ENCODE measurements at places on chromosomes 6 and 20.
A peak's percentile ranks its signal among the peaks of the same experiment; 100 is the strongest.

- DNase-seq = no peak
Observed at GRCh38 chr6:129597023-129597713, 112.8 kb downstream of the ARHGAP18 start.

GRCh38 chr6:170344631-170345576, 38.3 kb downstream of the FAM120B start:
- no peak for DNase-seq

- DNase-seq = no peak
Observed at GRCh38 chr6:168025831-168026710, 28.6 kb downstream of the KIF25 start.

GRCh38 chr20:53656293-53657202, 62.9 kb upstream of the ZNF217 start:
- no peak for DNase-seq

DNA sequence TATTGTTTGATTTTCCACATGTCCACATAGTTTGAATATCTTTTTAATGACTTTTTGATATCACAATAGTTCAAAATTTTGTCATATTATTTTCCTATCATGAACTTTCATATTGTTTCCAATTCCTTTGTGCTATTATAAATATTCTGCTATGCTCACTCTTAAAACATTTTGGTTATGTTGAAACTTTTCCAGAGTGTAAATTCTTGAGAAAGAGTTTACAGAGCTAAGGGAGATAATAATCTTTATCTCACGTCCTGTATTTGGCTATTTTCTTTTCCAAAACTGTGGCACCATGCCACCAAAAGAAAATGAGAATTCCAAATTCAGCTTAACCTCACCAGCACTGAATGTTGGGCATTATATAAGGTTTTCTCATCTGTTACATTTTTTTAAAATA, 210.9 kb downstream of the TFAP2B start:
- no peak for DNase-seq

DNA sequence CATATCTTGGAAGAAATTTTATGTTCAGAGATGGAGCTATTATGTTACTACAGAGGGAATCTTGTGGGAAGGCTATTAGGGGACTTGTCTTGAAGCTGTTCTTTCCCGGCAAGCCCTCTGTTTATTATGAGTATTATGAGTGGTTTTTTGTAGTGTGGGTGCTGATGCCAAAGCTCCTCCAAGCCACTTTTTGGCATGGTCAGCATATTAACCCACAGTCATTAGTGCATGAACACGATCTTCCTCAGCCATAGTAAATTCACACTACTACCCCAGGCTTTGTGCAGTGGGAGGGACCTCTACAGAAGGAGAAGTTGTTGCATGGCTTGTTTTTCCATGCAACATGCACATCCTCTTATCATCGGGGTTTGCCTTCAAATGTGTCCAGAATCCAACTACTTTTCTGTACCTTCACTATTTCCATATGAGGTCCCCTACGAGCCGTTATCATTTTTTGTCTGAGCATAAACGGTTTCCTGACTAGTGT, 6.5 kb upstream of the BMP6 start:
- DNase-seq = no peak

- no peak for DNase-seq
Observed at GRCh38 chr6:134211297-134211696, 106.6 kb downstream of the SGK1 start.

DNA sequence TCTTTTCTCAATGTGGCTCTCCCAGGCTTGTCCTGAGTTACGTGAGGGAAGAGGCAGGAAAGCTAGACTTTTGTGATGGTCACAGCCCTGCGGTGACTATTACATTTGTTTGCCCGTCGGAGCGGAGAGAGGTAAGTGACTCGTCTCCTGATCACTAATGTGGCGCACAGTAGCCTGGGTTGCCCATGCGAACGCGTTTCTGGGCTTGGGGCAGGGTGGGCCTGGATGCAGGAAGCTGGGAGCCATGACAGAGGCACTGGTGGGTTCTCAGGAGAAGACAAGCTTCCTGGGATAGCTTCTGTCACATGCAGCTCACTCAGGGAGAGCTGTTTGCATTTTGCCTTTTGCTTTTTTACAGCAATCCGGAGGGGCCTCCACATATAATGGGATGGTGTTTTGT, 60.6 kb downstream of the IGF2R start:
- no peak for DNase-seq

DNA sequence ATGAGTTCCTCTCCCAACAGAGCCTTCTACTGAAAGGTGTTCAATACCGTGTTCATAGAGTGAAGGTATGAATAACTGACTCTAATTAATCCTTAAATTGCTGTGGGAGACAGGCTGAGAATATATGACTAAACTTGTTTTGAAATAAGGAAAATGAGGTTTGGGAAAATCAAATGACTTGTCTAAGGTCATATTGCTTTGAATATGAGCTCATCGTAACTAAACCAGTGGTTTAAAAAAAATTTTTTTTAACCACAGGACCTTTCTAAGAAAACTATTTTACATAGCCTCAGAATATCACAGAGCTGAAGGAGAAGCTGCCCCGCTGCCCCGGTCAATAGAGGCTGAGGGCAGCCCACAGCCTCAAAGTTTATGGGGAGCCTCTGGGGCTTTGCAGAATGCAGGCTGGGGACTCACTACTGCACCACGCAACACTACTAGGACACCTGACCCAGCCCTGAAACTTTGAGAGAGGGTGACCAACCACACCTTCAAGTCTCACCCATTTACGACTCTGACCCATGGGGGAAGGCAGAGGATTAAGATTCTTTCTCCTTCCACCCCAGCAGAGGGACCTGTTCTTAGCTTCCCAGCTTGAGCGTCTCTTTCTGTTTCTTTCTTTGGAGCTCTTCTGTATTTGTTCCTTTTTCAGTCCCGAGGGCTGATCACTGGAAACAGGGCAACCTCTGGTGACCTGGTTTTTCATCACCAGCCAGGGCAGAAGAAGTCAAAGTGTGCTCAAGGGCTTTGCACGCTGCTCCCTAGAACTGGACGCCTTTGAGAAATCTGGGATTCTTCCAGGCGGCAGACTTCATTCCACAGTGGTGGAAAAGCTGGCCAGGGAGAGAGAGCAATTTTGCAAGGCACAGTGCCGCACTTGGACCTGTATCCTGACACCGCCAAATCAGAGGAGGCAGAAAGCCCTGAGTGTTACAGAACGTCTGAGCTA, 220.2 kb downstream of the ATXN1 start:
- DNase-seq = no peak

GRCh38 chr6:120894077-120894476, 440.2 kb downstream of the TBC1D32 start:
- DNase-seq = no peak

GRCh38 chr6:37648465-37649330, 49.0 kb downstream of the MDGA1 start:
- DNase-seq = no peak

GRCh38 chr6:131936156-131936555, 15.0 kb downstream of the CCN2 start:
- no peak for DNase-seq

GRCh38 chr6:80338201-80338836, 231.8 kb downstream of the BCKDHB start:
- peak; percentile 60 for DNase-seq

GRCh38 chr6:135519348-135519747, 21.8 kb upstream of the AHI1 start:
- no peak for DNase-seq

DNA sequence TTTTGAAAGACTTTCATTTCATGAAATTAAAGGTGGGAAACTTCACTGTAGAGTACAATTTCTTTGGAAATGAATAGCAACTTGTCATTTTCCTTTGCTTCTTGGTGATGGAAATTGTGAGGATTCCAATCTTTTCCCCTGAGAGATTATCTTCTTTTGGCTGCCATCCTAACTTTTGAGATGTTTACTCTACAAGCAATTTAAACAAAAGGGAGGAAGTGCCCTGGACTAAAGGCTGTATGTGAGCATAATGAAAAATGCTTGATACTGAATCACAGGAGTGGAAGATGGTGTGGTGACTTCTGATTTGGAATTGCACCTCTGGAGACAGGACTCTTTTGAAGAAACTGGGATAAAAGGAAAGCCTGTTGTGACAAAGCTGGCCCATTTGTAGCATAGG, 43.1 kb upstream of the JAG1 start:
- no peak for DNase-seq

GRCh38 chr20:9413001-9413400, 101.4 kb upstream of the LAMP5 start:
- DNase-seq = no peak

- DNase-seq = no peak
Observed at GRCh38 chr20:10648651-10649050, 25.1 kb downstream of the JAG1 start.

DNA sequence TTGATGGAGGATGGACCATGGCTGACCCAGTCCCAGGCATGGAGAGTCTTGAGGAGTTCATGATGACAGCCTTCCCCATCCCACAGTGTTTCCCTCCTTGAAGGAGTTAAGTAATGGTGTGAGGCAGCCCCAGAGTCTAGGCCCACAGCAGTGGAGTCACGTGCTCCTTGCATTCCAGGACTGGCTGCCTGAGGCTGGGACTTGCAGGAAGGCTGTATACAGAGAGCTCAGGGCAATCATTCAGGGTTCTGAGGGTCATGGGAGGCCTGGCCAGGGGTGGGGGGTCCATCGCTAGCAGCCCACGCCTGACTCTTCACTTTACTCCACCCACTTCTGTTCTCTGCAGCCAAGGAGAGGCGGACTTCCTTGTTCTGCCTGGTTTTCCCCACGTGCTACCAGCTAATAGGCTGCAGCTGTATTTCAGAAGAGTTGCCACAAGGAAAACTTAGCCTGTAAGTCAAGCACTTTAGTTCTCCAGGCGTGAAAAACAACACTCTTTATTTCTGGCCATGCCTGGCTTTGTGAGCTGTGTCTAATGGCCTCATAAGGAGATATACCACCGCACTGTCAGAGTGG, 272.5 kb downstream of the DHX35 start:
- no peak for DNase-seq

DNA sequence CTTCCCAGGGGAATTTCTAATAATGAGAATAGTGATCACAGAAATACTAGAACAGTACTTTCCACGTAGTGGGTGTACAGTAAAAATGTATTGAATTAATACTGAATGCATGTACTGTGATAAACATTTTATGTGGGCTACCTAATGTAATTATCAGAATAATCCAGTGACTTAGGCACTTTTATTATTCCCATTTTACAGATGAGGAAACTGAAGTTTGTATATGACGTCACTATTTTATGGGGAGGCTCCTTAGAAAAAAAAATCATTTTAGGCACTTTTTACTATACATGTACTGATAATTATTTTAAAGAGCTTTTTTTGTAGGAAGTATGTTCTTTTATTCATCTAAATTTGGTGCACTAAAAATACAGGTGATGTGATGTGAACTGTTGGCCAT, 275.6 kb upstream of the TAB2 start:
- no peak for DNase-seq

DNA sequence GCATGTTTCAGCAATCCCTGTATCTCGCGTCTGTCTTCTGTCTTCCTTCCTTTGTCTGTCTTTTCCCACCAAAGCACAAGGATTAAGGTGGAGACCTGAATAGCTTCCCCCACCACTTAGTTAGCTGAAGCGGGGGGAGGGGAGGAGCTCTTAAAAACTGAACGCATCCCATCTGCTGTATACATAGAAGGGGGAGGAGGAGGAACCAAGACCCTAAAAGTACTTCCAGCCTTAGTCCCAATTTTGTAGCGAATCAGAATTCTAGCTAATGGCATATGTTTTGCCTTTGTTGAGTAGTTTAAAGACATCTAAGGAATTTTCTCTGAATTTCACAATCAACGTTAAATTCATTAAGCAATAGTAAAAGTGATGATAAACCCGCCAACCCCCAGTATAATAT, 47.9 kb downstream of the GNAS start:
- no peak for DNase-seq

DNA sequence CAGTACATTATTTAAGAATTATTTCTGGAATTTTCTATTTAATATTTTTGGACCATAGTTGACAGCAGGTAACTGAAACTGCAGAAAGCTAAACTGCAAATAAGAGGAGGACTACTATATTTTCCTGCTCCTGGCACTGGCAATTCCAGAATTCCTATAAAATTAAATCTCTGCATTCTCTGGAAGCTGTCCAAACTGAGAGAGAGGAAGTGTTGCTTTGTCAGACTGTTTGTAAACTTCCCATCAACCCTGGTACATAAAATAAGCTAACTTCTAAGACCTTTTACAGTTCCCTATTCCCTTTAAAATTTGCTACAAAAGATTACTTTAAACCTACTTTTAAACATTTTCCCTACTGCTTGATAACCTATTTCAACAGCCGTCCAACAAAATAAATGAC, 196.1 kb upstream of the RUNX2 start:
- no peak for DNase-seq

DNA sequence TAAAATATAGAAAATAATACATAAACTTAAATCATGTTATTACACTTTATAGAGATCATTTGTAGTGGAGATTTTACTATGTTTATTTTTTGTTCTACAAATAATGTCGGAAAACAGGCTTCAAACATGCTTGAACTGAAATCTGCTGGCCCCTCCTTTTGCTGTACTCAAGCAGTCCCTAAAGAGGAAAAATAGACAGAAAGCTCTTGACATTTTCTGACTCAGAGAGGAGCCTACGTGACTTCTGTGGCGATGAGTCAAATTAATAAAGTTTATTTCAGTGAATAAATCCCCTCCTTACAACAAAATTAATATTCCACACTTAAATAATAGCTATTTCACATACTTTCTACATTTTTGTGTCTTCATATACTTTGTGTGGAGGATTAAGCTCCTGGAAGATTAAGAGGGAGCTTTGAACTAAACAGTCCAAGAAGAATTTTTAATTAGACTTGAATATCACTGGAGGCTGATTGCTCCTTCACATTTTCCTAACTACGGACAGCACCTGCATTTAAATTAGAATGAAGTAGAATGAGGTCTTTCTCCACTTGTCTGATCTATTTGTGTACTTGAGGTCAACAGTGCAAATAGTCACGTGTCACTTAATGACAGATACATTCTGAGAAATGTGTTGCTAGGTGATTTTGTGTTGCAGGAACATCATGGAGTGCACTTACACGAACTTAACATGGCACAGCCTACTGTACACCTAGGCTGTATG, 1.7 kb upstream of the TREM1 start:
- DNase-seq = no peak

GRCh38 chr20:6562111-6562510, 205.4 kb upstream of the BMP2 start:
- no peak for DNase-seq

DNA sequence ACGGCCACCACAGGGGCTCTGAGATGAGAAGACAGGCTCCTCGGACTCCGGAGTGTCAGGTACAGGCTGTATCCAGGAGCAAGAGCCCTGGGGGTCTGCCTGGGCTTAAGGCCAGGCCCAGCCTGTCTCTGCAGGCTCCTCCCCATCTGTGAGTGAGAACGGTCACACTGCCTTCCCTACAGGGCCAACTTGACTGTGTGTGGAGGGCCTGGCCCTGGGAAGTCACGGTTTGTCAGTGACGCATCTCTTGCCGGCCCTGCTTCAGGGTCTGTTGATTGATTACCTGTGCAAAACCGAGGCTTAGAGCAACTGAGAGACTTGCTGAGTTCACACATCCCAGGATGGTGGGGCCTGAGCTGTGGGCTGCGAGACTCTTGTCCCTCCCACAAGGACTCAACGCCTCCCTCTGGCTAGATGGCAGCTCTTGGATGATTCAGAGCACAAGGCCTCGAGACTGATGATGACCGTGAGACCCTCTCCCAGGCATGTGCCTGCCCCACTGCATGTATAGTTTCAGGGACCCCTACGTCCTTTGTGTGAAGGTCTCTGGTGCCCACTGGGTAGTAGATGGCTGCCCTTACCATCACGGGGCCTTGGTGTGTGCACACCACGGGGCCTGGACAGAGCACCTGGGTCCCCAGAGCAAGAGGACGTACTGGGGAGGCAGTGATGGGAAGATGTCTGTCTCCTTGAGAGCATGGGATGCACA, 5.9 kb downstream of the RBM38 start:
- no peak for DNase-seq

GRCh38 chr6:132198896-132199295, 202.4 kb downstream of the MOXD1 start:
- no peak for DNase-seq

Measured in activated naive CD8-positive, alpha-beta T cell treated with anti-CD3 and anti-CD28 coated beads, Interleukin-2, amount 50 U/mL, for 16 hours (primary cell).